ENCODE measurements at places on chromosomes 7 and 10.

DNA sequence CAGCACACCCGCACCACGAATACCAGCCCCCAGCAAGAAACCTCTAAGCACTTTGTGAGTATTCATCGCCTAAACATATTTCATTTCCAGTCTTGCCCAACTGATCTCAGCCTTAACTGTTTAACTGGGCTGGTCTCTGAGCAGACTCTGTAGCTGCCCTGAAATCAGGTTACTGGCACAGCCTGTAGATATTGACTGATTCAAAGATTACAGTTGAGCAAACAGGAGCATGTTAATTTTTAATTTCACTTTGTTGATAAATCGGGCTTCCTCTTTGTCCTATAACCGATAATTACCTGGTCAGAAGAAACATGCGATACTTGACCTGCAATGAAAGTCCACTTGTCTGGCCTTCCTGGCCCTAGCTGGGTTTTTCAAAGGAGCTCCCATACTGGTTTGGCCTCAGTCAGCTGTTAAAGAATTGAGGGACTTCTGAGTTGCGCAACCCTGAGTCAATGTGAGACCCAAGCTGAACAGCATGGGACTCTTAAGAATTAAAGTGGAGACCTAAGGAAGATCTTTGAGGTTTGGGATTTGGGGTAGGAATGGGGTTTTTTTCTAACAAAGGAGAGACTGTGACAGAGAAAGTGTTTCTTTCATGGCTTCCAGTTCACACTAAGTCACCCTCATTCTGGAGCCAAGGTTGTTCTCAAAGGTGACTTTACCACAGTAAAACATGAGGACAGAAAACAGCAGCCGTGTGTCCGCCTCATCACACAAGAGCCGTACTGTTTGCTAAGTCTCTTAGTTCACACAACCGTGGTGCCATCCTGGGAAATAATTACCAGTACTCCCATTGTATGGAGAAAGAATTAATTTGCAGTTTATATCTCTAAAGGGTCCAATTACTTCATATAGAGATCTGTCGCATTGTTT is 75.9 kb downstream of the PPP1R3C start:
- DNase-seq = no peak

GRCh38 chr10:97089209-97089870 is 96.4 kb downstream of the SLIT1 start:
- DNase-seq = no peak

GRCh38 chr10:7161484-7162250 is 249.2 kb downstream of the SFMBT2 start:
- no peak for DNase-seq

DNA sequence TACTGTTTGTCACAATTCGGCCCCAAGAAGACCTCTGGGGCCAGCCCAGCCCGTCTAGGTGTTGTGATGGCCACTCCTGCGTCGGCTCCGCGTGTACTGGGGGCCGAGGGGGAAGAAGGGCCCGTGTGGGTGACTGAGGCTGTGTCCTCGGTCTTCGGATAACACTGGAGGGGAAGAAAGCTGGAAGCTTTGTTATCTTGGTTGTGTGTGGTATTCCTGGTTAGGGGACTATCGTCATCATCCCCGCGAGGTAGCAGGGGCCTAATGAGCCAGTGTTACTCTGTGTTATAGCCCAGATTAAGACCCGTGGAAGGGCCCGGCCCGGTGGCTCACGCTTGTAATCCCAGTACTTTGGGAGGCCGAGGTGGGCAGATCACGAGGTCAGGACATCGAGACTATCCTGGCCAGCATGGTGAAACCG is 854 bp downstream of the MTG1 start:
- DNase-seq = no peak

- DNase-seq = no peak
Measured at GRCh38 chr7:23378996-23379395, 79.9 kb downstream of the MALSU1 start.

DNA sequence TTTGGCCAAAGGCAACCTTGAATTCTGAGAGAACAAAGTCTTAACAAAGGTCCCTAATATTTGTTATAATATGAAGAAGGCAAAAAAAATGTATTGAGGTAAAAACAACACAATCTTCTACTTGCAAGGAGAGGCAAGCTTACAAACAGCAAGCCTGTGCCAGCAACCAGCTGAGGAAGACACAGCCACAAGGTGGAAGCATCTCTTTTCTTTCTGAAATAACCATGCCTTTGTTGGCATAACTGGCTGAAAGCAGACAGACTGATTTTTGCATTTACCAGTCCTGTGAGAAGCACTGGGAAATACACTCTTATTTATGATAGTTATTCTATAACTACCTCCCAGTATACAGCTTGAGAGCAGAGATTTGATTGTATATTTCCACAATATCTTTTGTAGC is 292.0 kb downstream of the PHTF2 start:
- DNase-seq = no peak

- DNase-seq = no peak
Measured at GRCh38 chr7:81590131-81590530, 179.7 kb downstream of the HGF start.

DNA sequence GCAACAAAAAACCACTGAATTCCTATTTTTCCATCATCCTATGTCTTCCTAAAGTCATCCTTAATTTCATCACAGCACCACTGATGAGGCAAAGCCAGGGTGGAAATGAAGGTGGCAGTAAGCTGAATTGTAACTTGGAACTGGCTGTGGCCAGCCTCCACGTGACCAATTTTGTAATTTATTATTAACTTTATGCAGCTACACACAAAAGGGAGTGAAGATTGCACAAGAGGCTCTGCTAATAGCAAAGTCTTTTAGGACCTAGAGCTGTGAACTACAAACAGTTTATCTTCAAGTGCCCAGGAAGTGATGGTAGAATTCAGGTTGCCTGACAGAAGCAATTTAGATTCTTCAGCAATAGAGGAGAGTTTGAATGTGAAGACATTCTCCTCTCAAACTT is 176.4 kb downstream of the CCDC71L start:
- no peak for DNase-seq

DNA sequence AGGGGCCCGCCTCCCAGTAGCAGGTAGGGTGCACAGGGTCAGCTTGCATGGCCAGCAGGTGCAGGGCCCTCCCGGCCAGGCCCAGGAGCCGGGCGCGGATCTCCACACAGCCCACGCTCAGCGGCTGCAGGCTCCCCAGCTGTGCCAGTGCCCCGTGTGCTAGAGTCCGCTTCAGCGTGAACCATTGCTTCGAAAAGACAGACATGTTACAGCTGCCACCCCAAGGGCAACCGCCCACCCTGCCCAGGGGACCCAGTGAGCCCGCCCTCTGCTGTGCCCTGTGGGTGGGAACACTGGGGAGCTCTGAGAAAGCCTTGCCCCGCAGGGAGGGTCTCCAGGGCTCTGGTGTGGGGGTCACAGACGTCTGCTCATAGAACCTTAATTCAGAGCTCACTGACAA is 64.3 kb upstream of the NKX6-2 start:
- no peak for DNase-seq

GRCh38 chr7:131899271-131900030 is 343.0 kb upstream of the PODXL start:
- DNase-seq = no peak

GRCh38 chr7:117127585-117128168 is 174.4 kb downstream of the ST7 start:
- DNase-seq = peak; percentile 45

- DNase-seq = no peak
Measured at GRCh38 chr10:12643279-12643678, 293.9 kb downstream of the CAMK1D start.

DNA sequence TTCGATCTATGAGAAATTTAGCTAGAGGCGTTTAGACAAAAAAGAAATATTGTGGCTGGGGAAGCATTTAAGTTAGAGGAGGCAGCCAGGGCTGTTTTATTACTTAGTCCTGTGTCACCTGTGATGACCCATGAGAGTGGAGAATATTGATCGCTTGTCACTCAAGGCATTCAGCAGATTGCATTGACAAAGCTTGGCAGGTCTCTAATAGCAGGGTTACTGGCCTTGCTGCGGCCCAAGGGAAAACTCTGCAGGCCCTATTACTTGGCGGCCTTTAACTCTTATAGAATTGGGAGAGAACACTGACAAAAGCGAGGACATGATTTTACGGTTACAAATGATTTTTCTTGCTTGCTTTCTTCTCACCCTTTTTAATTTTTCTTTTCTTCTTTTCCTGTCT is 473.5 kb downstream of the AUTS2 start:
- DNase-seq = no peak

GRCh38 chr7:1385809-1386622 is 73.3 kb downstream of the MICALL2 start:
- DNase-seq = no peak

- no peak for DNase-seq
Measured at GRCh38 chr7:131537571-131537978, 18.9 kb downstream of the PODXL start.

DNA sequence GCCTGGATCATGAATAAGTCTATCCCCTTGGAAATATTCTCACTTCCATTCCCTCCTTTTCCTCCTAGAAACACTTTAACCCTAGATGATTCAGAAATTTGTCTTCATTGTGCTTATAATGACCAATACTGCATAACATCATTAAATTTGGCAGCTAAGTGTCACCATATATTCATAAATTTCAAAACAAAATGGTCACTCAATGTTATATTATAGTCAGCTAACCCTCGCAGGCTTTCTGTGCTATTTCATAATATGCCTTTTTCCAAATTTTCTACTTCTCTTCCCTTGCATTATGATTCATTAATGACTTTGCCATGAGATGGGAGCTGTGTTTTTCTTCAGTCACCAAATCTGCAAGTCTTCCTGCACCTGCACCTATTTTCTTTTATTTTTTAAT is 308.3 kb upstream of the AKR1E2 start:
- DNase-seq = no peak

DNA sequence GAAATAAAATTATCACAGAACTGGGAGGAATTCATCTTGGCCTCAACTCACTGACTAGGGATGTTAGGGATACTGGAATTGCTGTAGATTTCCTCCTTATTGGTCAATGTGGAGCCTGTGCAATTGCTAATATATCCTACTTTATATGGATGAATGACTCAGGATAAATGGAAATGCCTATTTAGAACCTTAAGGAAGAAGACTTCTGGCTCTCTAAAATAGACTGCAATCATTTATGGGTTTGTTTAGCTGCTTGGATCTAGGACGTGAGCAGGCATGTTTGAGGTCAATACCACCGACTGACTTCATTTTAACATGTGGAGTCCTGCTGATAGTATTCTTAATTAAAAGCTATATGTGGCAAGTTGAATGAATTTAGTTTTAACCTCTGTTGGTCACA is 1040.1 kb upstream of the LRRN3 start:
- DNase-seq = no peak

GRCh38 chr7:24595671-24596418 is 22.6 kb downstream of the PALS2 start:
- no peak for DNase-seq

DNA sequence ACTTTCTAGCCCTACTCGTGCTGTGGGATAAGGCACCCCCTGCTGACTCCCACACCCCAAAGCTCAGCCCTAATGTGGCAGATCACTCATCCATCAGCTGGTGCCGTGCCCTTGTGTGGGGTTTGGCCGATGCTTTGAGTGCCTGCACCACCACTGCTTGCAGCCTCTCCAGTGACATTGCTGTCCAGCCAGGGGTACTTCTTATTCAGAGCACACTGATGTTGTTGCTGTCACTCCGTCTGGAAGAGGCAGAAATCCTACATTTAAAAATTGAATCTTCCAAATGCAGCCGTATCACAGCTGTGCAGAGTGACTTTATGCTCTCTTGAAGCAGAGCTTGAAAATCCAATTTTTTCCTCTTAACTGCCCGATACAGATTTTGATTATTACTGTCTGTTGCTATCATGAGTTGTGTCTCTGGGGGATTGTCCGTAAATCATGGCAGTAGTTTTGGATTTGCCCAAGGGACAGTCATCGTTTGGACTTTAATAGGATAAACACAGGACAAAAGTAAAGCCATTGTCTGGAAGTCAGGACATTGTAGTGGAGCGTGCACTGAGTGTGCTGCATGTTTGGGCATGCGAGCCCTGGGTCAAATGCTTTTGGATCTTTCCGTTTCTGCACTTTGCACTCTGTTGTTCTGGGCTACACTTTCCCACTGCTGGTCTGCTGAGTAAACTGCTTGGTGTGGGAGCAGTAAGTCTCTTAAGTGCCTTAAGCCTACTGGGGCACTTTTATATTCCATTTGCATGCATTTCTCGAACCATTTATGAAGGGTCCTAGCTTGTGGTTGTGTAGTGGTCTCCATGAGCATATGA is 128.2 kb downstream of the DOCK1 start:
- no peak for DNase-seq

DNA sequence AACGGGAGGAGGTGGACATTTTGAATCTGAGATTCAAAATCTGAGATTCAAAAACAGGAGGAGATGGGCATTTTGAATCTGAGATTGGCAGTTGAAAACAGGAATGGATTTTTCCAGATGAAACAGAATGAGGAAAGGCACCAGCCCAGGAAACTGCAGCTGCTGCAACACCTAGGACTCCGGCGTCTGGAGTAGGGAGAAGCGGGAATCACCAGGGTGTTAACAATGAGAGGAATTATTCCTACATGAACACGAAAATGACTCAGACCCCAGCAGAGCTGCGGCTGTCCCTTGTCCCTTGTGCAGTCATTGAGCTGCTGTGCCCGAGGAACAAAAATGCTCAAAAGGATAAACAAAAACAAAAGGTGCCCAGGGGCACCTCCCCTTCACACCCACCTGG is 59.9 kb upstream of the KAT6B start:
- no peak for DNase-seq

GRCh38 chr10:116538456-116538855 is 7.3 kb upstream of the PNLIP start:
- no peak for DNase-seq

DNA sequence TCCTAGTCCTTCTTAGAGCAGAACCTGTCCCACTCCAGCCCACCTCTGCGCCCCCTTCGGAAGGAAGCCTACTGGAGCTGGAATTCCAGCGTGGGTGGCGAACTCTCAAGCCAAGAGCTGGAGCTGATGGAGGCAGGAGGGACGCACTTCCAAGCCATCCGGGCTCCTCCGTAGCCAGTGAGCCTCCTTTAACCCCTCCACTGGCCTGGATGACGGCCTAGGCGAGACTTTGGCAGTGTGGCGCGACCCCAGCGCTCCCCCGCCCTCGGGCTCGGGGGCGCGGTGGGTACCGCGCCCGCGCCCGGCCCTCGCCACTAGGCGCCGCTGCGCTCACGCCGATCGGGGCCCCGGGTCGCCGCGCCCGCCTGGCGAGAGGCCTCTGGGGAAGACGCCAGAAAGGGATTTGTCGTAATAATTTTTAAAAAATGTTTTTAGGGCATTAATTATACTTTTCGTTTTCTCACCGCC is 5.1 kb upstream of the EMX2 start:
- DNase-seq = no peak

DNA sequence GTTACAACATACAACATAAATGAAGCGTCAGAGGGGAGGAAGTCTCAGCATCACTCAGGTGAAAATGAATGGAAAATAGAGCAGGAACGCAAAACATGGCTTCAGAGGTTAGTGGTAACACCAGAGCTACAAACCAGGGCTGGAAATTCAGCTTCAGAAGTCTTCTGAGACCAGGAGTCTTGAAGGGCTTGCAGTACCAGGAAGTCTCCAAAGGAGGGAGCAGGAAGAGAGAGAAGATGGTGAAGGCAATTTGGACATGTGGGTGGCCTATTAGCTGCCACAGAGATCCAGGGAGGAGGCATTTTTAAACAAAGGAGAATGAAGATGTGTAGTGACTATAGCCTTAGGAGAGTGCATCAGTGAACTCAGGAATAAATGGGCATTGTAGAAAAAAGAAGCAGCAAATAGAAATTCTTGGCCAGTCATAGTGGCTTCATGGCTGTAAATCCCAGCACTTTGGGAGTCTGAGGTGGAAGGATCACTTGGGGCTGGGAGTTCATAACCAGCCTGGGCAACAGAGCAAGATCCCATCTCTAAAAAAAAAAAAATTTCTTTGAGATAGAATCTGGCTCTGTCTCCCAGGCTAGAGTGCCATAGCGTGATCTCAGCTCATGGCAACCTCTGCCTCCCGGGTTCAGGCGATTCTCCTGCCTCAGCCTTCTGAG is 9.3 kb upstream of the TET1 start:
- no peak for DNase-seq
